Colonic mucosa (tissue), 4 donors: ENCODE measurements at places on chromosomes 2 and 18. TPM values are rescaled to one million over a fixed set of nuclear protein-coding genes. Genes with fewer than 3 reads are reported as not detected.

GRCh38 chr2:10497797-10498251 is 49.7 kb upstream of the ODC1 start:
- DNase-seq = peak; percentile 87
- H3K27ac ChIP-seq = no peak overlapping the region
- no peaks in the 10 kb centered on the region for H3K27me3 ChIP-seq
- peaks cover 6% of the 10 kb centered on the region for H3K4me1 ChIP-seq
- no peak overlapping the region for H3K4me3 ChIP-seq

ALPI gene
- 27.1 TPM for total RNA-seq

GRCh38 chr2:221671515-221671914 is 99.4 kb upstream of the EPHA4 start:
- H3K36me3 ChIP-seq = no peaks in the 10 kb centered on the region
- DNase-seq = no peak
- no peaks in the 10 kb centered on the region for H3K4me1 ChIP-seq
- H3K27ac ChIP-seq = no peak overlapping the region

DNA sequence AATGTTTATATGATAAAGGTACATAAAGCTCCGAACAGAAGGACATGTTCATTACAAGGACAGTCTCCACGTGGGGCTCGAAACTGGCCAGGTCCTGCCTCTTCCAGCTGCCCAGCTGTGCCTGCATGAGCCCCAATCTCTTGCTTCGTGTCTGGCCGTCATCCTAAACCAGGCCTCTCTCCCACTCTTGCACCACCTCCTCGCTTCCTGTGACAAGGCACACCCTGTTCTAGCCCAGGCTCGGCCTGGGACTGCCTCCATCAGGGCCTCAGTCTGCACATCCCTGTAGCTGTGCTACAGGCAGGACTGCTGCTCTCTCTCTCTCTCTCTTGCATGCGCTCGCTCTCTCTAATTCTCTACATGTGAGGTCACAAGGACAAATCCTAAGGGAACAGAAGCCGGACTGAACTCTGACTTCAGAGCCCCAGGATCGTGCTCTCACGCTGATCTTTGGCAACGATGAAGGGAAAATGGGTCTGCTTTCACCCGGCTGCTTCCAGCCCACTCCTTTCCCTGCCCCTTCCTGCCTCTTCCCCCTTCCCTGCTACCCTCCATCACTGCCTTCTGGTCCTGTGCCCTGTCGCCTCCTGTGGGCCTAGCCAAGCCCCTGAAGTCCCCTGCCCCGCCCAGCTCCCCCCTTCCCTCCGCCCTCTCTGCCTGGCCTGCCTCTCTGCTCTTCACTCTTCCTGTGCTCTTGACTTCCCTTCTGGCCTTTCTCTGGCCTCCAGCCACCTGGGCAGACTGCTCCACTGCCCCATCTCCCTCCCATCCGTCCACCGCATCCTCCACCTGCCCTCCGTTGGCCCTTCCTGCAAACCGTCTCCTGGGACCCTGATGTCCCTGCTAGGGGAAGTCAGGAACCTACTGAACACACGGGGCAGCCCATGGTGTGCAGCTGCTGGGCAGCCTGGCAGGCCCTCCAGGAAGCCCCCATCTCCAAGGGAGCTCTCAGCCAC is 7.8 kb upstream of the GPR55 start:
- no peak overlapping the region for H3K4me3 ChIP-seq
- DNase-seq = no peak
- no peaks in the 10 kb centered on the region for H3K27me3 ChIP-seq
- H3K4me1 ChIP-seq = no peaks in the 10 kb centered on the region
- no peak overlapping the region for H3K27ac ChIP-seq

ST6GAL2 gene
- total RNA-seq = 1.7 TPM

- H3K36me3 ChIP-seq = no peaks in the 10 kb centered on the region
- H3K27me3 ChIP-seq = no peaks in the 10 kb centered on the region
- no peak overlapping the region for H3K4me3 ChIP-seq
- DNase-seq = no peak
- no peaks in the 10 kb centered on the region for H3K4me1 ChIP-seq
These were observed 9.0 kb downstream of the METTL21A start for GRCh38 chr2:207616185-207616584.

DNA sequence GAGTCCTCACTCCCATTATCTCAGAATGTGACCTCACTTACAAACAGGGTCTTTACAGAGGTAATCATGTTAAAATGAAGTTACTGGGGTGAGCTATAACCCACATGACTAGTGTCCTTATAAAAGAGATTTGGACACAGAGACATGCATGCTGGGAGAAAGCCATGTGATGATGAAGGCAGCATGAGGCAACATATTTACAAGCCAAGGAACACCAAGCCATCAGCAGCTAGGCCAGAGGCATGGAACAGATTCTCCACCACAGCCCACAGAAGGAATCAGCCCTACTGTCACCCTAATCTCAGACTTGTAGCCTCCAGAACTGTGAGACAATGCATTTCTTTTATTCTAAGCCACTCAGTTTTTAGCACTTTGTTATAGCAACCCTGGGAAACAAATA is 171.9 kb downstream of the EN1 start:
- no peaks in the 10 kb centered on the region for H3K4me1 ChIP-seq
- no peak overlapping the region for H3K27ac ChIP-seq
- H3K36me3 ChIP-seq = no peaks in the 10 kb centered on the region
- no peak for DNase-seq

DNA sequence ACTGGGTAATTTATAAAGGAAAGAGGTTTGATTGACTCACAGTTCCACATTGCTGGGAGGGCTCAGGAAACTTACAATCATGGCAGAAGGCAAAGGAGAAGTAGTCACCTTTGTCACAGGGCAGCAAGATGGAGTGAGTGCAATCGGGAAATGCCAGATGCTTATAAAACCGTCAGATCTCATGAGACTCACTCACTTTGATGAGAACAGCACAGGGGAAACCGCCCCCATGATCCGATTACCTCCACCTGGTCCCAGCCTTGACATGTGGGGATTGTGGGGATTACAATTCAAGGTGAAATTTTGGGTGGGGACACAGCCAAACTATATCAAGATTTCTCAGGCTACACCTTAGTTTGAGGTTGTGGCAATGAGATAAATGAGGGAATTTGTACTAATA is 54.9 kb downstream of the AKAIN1 start:
- no peak for DNase-seq
- H3K4me1 ChIP-seq = no peaks in the 10 kb centered on the region
- H3K36me3 ChIP-seq = no peaks in the 10 kb centered on the region
- no peak overlapping the region for H3K4me3 ChIP-seq
- H3K27me3 ChIP-seq = no peaks in the 10 kb centered on the region
- no peak overlapping the region for H3K27ac ChIP-seq

- H3K27me3 ChIP-seq = no peaks in the 10 kb centered on the region
- no peak for DNase-seq
- no peak overlapping the region for H3K4me3 ChIP-seq
- no peaks in the 10 kb centered on the region for H3K36me3 ChIP-seq
These were observed 60.3 kb downstream of the CELF4 start for GRCh38 chr18:37505321-37505720.

DNA sequence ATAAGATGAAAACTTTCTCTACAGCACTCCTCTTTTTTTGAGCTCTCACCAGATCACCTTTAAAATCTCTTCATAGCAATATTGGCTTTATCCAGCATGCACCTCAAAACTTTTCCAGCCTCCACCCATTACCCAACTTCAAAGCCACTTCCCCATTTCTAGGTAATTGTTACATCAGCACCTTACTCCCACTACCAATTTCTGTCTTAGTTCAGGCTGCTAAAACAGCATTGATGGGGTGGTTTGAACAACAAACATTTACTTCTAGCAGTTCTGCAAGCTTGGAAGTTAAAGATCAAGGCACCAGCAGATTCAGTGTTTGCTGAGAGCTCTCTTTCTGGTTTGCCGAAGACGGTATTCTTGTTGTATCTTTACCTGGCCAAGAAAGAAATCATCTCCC is 114.0 kb upstream of the SLC39A10 start:
- no peaks in the 10 kb centered on the region for H3K4me1 ChIP-seq
- H3K27ac ChIP-seq = no peak overlapping the region
- no peaks in the 10 kb centered on the region for H3K27me3 ChIP-seq
- no peak overlapping the region for H3K4me3 ChIP-seq
